CD4-positive, alpha-beta memory T cell (primary cell): ENCODE measurements at places on chromosomes 11 and 22. TPM values are rescaled to one million over a fixed set of nuclear protein-coding genes. Genes with fewer than 3 reads are reported as not detected.

DNA sequence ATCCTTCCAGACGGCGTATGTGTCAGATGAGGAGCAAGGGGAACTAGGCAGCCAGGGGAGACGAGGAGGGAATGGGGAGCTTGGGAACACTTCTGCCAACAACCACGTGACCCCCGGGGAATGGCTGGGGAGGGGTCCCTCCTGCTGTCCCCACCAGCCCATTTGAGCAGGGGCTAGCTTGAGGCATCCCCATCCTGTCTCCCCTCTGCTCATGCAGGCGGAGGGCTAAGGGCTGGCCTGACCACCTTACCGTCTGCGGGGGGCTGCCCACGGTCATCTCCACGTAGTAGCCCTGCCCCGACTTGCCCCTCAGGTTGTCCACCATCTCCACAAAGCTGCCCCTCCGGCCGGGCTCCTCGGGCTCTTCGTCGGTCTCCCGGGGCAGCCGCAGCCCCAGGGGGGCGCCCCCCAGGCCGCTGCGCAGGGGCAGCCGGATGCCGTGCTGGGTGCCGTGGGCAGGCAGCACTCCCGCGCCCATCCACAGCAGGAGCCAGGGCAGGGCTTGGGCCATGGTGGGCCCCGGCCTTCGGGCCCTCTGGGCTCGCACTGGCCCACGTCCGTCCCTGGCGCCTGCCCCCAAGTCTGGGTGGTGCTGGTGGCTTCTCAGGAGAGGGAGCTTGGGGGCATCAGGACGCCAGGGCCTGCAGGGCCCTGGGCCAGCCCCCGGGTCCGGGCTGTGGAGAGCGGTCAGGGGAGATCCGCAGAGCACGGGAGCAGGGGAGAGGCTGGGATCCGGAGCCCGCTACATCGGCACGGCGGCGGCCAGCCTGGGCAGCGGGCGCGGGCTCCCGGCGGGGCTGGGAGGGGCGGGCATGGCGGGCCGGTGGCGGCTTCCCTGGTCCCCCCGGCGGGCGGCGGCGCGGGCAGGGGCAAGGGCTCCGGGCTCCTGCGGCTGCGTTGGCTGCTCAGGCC, 515 bp downstream of the BACE1 start:
- peak; percentile 14 for DNase-seq

GRCh38 chr11:92846491-92847125, 122.8 kb upstream of the MTNR1B start:
- DNase-seq = no peak

- no peak for DNase-seq
Observed at GRCh38 chr11:131792243-131792642, 421.8 kb downstream of the NTM start.

- DNase-seq = no peak
Observed at GRCh38 chr22:31987218-31987617, 42.9 kb downstream of the YWHAH start.

- no peak for DNase-seq
Observed at GRCh38 chr11:59358595-59358994, at the start of gene OR5AN1. OR5AN1 (plus strand) TSS chr11:59358895; CDS start chr11:59364459, 5,564 bp downstream.

GRCh38 chr11:99383648-99384245, 363.0 kb downstream of the CNTN5 start:
- DNase-seq = no peak

DNA sequence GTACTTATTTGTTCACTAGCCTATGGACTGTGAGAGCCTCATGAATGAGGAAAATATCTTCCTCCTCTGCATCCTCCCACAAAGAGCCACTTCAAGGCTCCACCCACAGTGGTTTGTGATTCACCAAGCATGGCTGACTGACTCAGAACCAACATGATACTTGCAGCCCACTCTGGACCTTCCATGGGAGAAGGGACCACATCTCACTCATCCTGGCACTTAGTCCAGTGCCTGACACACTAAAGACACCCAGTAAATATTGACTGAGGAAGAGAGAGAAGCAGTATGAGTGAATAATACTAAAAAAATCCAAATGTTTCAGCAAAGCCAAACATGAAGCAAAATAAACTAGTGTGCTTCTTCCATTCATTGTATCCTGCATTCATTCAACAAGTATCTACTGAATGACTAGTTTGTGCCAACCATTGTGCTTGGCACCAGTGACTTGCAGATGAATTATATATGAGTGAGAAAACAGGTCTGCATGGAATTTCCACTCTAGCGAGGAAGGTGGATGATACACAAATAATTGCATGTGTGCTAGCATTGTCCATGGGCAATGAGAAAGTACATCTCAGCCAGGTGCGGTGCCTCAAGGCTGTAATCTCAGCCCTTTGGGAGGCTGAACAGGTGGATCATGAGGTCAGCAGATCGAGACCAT, 54.9 kb upstream of the BLID start:
- DNase-seq = peak; percentile 13

DNA sequence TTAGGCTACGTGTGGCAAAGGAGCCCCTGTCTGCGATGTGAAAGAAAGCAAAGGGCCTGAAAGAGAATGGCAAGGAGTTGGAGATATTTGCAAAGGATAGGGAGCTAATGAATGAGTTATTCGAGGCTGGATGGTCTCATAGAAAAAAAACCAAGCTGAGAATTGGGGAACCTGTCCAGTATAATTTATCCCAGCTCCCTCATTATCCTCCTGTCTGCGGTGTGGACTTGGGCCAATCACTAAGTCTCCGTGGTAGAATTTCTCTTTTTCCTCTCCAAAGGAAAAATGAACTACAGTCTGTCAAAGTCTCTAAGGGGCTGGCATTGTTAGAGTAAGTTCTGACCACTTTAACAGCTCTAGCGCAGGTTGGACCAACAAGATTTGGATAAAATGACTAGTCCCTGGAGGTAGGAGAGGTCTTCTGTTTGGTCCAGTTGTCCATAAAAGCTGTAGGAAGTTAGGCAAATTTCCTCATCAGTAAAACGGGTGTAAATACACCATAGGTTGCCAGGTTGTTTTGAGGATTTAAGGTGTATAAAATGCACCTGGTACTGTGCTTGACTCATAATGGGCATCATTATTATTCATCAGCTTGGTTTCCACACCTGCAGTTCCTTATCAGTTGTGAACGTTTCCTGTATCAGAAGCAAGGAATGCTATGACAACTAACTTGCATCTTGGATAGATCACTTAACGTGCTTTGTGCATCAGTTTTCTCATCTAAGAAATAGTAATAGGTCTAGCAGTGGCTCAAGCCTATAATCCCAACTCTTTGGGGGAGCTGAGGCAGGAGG, 10.3 kb upstream of the CDON start:
- DNase-seq = no peak

DNA sequence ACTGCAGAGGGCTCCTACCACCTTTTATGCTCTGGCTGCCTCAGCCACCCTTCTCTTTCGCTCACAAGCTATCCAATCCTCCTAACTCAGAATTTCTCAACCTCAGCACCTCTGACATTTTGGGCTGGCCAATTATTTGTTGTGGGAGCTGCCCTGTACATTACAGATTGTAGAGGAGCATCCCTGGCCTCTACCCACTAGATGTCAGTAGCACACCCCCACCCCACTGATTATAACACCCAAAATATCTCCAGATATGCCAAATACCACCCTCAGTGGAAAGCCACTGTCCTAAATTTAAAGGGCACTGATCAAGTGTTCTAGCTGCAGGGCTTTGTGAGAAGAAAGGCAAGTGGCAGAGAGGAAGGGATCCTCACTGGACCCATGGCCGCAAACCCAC, 443.1 kb downstream of the SOX6 start:
- no peak for DNase-seq

DNA sequence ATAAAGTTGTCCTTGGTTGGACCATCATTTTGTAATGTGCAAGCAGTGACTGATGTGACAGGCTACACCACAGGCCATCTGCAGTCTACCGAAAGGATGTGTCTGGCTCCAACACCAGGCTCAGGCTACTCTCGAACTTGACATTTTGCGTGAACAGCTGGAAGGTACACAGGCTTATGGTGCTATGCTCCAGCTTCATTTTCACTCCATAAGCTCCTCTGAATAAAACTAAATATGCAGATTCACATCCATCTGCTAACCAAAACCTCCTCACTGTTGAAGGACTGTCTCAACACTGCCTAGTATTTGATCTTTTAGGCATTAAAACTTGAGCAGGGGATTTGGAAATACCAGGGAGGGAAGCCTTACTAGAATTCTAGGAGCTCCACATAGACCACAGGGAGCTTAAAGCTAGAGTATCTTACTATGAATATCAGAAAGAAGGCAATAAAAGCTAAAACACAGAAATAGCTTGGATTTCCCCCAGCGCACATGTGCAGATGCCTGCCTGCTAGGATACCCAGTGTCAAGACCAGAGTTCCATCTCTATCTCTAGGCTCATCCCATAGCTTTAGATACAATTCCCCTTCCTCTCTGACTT, 383.9 kb upstream of the FAT3 start:
- no peak for DNase-seq

DNA sequence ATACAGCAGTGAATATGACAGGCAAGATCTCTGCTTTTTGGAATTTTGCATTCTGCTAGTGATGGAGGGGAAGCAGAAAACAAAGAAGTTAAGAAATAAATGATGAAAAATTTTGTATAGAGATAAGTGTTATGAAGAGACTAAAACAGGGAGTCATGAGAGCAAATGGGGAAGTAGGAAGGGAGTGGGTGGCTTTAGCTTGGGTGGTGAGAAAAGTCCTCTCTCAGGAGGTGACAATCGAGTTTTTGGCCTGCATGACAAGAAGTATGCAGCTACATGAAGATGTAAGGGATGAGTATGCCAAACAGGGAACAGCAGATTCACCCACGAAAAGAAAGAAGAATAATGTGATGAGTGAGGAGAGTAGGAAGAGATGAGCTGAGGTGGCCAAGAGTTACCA, 80.7 kb upstream of the MPPED2 start:
- DNase-seq = no peak

DNA sequence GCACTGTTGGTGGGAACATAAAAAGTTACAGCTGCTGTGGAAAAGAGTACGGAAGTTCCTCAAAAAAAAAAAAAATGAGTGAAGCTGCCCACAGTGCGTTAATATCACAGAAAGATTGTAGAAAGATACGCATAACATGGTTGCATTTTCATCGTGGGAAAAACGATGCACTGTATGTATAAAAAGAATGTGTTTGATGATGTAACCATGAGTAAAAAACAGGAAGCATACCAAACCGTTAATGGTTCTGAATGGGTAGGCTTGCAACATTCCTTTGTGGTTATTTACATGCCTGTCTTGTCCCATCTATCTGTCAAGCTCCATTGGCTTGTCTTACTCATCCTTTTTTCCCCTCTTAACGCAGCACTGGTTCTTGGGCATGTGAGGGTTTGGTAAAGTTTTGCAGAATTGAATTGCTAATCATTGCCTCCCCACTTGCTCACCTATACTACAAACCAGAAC, 33.8 kb upstream of the DKK3 start:
- DNase-seq = no peak

DNA sequence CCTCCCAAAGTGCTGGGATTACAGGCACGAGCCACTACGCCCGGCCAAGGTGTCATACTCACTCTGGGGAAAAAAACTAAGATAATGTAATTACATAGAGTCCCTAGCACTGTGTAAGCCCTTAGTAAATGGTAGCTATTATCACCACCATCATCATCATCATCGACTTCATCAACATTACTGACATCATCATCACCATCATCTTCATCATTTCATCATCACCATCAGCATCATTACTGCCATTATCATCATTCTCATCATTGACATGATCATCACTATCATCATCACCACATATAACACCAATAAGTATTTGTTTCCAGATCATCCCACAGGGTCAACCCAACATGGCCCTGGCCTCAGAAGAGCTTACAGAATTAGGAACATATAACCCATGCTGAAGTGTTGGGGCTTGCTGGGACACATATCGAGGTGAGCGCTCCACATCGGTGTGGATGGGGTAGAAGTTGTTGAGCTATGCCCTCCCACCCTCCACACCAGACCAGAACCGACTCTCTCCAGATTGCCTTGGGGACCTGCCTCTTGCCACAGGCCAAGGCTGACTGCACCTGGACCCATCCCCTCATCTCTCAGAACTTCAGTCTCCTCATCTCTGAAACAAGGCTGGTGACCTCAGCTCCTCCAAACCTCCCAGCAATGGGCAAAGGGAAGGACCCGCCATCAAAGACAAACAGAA, 14.7 kb upstream of the CD5 start:
- no peak for DNase-seq

GRCh38 chr11:10314199-10315072, 9.6 kb downstream of the ADM start:
- DNase-seq = no peak

- no peak for DNase-seq
Observed at GRCh38 chr11:45085646-45086501, 60.6 kb upstream of the PRDM11 start.

GRCh38 chr11:27651711-27652110, 48.5 kb downstream of the BDNF start:
- no peak for DNase-seq

DNA sequence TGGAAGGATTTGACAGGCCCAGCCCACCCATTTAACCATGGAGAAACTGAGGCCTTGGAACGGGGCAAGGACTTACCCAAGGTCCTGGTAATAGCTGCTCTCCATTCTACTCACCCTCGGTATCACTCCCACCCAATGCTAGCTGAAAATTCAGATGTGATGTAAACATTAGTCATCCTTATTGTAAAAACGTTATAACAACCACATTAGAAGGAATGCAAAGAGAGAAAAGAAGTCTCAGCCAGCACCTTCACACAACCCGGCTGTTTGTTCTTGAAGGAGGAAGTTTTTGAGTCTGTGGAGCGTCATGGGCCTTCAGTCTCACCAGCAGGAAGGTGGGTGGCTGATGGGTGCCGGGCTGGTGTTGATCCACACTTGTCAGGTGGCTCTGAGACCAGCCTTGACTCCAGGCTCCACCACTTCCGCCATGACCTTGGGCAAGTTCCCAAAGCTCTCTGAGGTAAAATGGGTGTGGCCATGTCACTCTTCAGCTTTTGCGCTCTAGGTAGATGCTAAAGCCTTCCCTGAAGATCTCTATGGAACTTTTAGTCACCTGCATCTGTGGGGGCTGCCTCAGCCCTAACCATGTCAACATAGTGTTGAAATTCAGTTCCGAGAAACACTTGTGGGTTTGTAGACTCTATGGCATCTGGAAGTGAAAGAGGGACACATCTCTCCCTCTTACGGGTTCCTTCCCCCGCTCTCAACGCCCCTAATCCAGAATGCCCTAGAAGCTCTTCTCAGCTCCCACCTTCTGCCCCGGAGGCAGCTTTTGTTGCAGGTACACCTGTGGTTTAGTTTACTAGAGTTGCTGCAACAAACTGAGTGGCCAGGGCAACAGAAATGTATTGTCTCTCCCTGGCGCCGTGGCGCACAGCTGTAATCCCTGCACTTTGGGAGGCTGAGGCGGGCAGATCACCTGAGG, 14.8 kb downstream of the CD6 start:
- DNase-seq = peak; percentile 99

GRCh38 chr11:27357250-27357649, 5.8 kb downstream of the CCDC34 start:
- no peak for DNase-seq

PARVA gene
- total RNA-seq = 2.4 TPM

AIP gene
- 131 TPM for total RNA-seq

CRYBB3 gene
- not detected for total RNA-seq

MYBPC3 gene
- total RNA-seq = not detected

BCL2L13 gene
- total RNA-seq = 32.6 TPM

CDKN1C gene
- 6.1 TPM for total RNA-seq

IFITM1 gene
- total RNA-seq = 119 TPM
